ENCODE measurements at places on chromosomes 1 and 21. TPM values are rescaled to one million over a fixed set of nuclear protein-coding genes. Genes with fewer than 3 reads are reported as not detected.

TSPEAR gene
- total RNA-seq = not detected

TTC22 gene
- total RNA-seq = not detected

ALG14 gene
- 12.3 TPM for total RNA-seq

KCNE1 gene
- total RNA-seq = 0.53 TPM

HFM1 gene
- total RNA-seq = 0.11 TPM

ALPL gene
- total RNA-seq = 0.30 TPM

TSACC gene
- total RNA-seq = 0.69 TPM

CD5L gene
- not detected for total RNA-seq

NID1 gene
- 87.0 TPM for total RNA-seq

S100A7A gene
- total RNA-seq = not detected

SRSF11 gene
- 168 TPM for total RNA-seq

ZNF683 gene
- total RNA-seq = not detected

OR10Z1 gene
- not detected for total RNA-seq
